ENCODE measurements at places on chromosomes 6 and 20.

DNA sequence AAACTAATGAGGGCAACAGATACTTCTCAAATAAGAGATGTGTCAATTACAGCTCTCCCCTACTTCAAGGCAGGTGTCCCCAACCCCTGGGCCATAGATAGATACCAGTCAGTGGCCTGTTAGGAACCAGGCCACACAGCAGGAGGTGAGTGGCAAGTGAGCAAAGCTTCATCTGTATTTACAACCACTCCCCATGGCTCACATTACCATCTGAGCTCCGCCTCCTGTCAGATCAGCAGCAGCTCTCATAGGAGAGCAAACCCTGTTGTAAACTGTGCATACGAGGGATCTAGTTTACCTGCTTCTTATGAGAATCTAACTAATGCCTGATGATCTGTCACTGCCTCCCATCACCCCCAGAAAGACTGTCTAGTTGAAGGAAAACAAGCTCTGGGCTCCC lies 422.1 kb downstream of the GJA1 start:
- no peak for DNase-seq

- no peak for DNase-seq
Measured at GRCh38 chr20:25205277-25206062, 10.0 kb downstream of the ENTPD6 start.

- DNase-seq, result peak; percentile 69
Measured at GRCh38 chr20:38073307-38074071, 39.9 kb downstream of the RPRD1B start.

- no peak for DNase-seq
Measured at GRCh38 chr6:27096834-27097511, 150.5 kb upstream of the PRSS16 start.

DNA sequence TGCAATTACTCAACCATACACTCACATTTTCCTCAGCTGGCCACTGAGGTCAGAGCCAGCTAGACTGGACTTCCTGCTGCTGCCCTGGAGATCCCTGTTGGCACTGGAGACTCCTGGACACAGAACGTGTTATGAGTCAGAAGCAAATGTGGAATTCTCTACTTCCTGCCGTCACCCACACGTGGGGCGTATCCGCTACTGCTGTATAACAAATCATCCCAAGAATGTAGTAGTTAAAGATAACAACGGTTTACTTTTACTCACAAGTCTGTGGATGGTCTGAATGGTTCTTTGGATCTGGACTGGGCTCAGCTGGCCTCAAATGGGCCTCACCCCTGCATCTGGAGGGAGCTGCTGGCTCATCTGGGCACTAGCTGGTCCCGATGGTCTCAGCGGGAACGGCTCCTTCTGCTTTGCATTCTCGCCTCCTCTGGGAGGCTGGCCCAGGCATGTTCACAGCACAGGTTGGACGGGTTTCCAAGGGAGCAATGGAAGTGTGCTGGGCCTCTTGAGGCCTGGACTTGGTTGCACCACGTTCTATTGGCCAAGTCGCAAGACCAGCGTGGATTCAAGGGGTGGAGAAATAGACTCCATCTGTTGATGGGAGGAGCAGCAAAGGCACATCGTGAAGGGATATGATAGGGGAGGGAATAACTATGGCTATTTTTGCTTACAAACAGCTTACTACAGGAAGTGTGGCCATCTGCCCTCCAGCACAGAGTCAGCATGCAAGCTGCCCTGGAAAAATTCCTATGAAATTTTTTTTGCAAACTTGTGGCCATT lies 118.5 kb downstream of the SNX5 start:
- peak; percentile 92 for DNase-seq

DNA sequence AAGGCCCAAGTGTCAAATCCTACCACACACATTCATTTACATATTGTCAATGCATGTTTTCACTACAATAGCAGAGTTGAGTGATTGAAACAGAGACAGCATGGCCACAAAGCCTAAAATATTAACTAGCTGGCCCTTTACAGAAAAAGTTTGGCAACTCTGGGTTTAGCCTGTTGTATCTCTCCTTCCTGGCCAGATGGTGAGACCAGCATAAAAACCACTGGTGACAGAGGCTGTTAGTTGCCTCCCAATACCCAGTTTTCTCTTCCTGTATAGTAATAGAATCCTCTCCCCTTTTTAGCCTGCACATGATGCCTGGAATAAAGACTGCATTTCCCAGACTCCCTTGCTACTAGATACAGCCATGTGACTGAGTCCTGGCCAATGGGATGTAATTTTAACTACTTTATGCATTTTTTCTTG lies 100.0 kb upstream of the TAB2 start:
- DNase-seq, result no peak

DNA sequence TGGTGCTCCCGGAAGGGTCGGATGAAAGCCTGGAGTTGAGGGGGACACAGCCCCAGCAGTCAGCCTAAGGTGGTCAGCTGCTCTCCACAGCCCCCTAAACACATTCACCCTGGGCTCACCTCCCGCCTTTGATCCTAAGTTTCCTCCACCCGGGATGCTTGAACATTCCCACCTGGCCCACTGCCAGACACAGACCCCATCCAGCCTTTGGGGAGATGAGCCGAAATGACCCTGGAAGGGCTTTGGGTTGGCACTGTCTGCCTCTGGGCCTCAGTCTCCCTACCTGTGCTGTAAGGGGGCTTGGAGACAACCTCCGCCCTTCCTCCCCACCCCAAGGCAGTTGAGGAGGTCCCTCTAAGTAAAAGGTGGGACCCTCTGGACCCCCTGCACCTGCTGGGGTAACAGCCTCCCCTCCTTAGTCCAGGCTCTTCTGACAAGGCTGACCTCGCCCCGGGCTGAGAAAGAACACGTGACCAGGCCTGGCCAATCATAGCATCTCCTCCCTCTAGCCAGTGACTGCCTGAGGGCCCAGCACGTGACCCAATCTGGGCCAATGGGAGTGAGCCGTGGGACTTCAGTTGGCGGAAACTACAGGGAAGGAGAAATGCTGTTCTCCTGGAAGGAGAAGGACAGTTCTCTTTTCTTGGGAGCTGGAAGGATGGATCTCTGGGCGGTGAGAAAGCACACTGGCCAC lies 16.9 kb upstream of the UBE2V1 start:
- DNase-seq, result no peak

GRCh38 chr6:151063352-151063751 lies 176.4 kb upstream of the AKAP12 start:
- DNase-seq, result no peak

DNA sequence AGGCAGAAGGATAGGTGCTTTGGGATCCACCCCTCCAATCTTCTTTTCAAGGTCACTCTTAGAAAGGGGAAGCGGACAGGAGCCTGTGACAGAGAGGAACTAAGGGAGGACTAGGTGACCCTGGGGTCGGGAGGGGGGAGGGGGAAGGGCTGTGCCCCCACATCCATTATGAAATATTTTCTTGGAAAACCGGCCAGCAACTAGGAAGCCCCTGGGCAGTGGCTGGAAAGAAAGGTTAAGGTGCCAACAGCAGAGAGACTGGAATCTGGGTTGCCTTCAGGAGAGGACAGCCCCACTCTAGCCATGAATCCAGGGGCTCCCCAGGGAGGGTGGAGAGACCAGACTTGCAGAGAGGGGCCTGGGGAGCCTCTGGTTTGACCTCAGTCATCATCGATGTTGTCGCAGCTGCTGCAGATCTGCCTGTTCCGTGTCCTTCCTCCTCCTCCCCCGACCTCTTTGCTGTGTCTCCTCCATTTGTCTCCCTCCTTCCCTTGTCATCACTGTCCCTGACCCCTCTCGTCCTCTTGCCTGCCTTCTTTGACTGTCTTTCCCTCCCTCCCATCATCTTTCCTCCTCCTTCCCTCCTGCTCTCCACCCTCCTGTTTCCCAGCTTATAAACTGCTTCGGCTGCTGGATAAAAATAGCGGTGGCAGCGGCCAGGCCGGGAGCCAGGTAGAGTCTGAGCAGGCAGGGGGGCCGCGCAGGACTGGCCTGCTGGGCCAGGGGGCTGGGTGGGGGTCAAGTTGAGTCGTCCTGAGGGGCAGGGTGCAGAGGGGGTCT lies 3.2 kb downstream of the SLC29A1 start:
- DNase-seq, result no peak

DNA sequence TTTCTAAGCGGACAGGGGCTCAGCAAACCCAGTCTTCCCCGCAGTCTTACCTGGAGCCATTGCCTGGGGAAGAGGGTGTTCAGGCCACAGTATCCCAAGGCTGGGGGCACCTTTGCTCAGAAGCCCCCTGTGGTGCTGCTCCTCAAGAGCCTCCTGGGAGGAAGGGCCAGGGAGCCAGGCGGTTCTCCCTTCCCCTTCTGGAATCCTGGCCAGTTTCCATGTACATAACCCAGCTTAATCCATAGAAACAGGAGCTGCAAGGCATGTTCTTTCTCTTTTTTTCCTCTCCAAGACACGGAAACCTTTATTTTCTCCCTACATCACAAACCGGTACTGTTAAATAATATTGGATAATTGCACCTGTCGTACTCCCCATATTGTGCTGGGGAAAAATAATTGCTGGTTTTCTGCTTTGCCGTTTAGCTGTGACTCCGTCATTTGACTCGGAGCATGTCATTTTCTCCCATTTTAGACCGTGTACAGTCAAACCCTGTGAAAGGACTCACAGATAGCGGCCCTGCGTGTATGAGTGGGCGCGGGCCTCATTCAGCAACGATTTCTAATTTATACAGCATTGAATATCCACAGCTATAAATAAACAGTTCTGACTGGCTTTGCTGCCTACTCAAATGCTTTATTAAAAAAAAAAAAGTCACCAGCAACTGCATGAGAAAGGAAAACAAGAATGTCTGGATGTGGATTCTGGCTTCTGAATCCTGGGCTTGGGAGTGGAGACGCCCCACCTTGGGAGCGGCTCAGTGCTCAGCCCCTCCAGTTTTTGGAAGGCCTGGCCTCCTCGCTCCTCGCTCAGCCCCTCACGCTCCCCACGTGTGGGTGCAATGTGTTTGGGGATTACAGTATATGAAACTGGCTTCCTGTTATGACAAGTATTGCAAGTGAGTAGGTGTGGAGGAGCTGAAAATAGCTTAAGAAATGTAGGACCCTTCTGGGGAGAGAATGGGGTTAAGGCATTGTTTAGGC lies 67.3 kb downstream of the ADTRP start:
- no peak for DNase-seq

GRCh38 chr6:20672038-20672437 lies 137.8 kb downstream of the CDKAL1 start:
- DNase-seq, result no peak

DNA sequence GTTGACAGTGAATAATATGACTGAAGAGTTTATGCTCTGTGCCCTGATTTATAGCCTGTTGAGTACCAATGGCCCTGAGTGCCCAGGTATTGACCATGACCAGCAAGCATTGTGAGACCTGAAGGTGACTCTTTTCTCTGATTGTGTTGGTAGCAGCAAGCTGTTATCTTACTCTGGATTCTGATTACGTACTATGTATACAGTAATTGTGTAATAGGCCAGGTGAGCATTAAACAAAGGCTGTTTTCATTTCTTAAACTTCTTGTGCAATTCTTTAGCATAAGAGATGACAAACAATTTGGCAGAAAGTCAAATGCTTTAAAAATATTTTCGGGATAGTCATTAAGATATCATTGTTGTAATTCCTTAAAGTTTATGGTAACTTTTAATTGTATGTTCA lies 111.7 kb upstream of the PTPRK start:
- DNase-seq, result no peak

GRCh38 chr6:16345449-16346330 lies 107.3 kb downstream of the GMPR start:
- peak; percentile 52 for DNase-seq
